Suppressor macrophage treated with lipopolysaccharide for 1 hour (primary cell): ENCODE measurements at places on chromosomes 5 and 9.

- no peak for DNase-seq
These were observed 510.2 kb downstream of the PRELID2 start for GRCh38 chr5:145324767-145325479.

- DNase-seq = peak; percentile 75
These were observed 732 bp downstream of the MARCHF11 start for GRCh38 chr5:16178745-16179372.

DNA sequence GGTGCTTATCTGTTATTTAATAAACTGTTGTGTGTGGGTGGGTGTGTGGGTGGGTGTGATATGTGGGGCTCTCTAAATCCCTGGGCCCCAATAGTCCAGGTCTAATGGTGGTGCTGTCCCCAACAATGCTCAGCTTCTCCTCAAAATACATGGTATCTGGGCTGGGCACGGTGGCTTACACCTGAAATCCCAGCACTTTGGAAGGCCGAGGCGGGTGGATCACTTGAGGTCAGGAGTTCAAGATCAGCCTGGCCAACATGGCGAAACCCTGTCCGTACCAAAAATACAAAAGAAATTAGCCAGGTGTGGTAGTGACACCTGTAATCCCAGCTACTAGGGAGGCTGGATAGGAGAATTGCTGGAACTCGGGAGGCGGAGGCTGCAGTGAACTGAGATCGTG lies 4.5 kb upstream of the ORM1 start:
- no peak for DNase-seq

GRCh38 chr9:89843591-89843990 lies 238.8 kb downstream of the GADD45G start:
- DNase-seq = no peak

GRCh38 chr9:105059252-105059651 lies 131.3 kb upstream of the ABCA1 start:
- peak; percentile 66 for DNase-seq

- DNase-seq = peak; percentile 56
These were observed 1.1 kb upstream of the NOTCH1 start for GRCh38 chr9:136546697-136547501.

GRCh38 chr5:33075731-33076130 lies 364.6 kb downstream of the NPR3 start:
- no peak for DNase-seq

- no peak for DNase-seq
These were observed 12.8 kb upstream of the TEX48 start for GRCh38 chr9:114694719-114695269.

- peak; percentile 8 for DNase-seq
These were observed 9.4 kb upstream of the PRSS3 start for GRCh38 chr9:33785914-33786313.

DNA sequence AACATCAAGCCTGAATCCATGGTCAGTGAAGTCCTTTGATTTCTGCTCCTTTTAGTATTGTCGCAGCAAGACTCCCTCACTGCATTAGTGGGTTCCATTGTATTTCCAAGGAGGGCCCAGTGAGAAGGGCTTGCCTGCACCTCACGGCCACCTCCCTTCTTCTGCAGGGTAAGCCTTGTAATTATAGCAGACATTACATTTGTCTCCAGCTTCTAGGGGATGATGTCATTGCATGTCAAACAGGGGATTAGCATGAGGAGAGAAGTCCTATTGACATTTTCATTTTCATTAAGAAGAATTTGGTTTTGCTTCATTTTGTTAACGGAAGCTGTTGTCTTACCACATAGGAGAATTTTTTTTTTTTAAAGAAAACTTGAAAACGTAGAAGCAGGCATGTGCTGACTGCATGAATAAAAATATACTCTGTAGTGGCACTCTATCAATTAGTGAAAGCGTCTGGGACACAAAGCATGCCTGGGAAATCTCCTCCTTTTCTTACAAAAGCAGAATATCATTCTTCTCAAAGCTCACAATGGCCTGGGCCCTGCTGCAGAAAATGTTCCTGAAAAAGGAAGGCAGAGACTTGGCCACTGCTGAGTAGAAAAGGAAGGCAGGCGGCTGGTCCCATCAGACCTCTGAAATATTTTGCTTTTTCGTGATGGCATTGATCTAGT lies 27.1 kb downstream of the MAP1B start:
- no peak for DNase-seq

- no peak for DNase-seq
These were observed 182.2 kb downstream of the AUH start for GRCh38 chr9:91179237-91180138.

DNA sequence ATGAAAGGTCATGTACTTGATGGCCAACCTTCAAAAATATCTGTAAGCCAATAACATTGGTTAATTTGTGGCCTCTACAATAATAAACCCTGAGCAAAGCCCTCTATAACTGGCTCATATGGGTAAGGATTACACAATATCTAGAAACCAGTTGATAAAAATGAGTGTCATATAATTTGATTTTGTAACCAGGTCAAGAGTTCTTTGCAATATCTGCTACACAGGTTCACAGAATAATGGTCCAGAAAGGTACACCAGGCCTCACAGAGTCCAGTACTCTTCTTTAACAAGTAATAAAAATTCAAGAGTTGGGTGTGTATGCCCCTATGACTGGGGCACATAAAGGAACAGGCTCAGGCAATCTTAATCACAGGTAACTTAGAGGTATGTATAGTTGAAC lies 95.3 kb downstream of the AUH start:
- no peak for DNase-seq

GRCh38 chr9:27542508-27542907 lies 12.9 kb upstream of the MOB3B start:
- no peak for DNase-seq

DNA sequence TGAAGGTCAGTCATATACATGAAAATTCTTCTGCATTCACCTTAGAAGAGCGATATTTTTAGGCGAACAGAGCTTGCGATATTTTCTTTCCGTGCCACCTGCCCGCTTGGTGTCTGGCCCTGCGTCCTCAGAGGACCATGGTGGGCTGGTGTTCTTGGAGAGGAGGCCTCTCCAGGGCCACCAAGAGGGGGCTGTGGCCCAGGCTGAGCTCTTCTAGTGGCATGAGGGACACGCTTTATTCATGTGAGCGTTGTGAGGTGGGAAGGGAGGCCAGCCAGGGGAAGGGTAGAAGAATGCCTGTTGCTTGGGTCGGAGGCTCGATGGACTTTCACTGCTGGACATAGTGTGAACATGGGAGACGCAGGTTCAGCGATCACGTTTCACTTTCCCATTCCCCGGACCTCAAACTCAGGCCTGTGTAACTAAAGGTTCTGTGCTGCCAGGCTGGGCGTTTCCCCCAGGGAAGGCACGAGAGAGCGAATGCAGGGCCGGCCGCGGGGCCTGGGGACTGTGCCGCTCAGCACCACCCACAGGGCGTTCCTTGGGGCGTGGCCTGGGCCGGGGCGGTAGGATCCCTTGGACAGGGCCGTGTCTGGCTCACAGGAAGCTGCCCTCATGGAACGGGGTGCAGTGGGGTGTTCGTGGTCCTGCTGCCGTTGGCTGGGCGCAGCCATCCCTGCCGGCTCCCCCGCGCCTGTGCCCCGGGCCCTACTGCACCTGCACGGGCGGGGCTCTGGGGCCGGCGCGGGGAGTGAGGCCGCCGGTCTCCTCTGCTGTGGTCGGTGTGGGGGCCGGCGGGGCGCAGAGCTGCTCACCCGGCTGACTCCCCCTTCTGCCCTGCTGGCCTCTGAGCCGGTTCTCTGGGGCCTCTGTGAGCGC lies 40.7 kb upstream of the CLPTM1L start:
- DNase-seq = peak; percentile 87

- DNase-seq = no peak
These were observed 262.1 kb upstream of the RPS23 start for GRCh38 chr5:82540301-82540700.

- no peak for DNase-seq
These were observed 68.4 kb downstream of the SCAI start for GRCh38 chr9:125074976-125075375.

- DNase-seq = no peak
These were observed 30.7 kb downstream of the DHX29 start for GRCh38 chr5:55276771-55277170.

DNA sequence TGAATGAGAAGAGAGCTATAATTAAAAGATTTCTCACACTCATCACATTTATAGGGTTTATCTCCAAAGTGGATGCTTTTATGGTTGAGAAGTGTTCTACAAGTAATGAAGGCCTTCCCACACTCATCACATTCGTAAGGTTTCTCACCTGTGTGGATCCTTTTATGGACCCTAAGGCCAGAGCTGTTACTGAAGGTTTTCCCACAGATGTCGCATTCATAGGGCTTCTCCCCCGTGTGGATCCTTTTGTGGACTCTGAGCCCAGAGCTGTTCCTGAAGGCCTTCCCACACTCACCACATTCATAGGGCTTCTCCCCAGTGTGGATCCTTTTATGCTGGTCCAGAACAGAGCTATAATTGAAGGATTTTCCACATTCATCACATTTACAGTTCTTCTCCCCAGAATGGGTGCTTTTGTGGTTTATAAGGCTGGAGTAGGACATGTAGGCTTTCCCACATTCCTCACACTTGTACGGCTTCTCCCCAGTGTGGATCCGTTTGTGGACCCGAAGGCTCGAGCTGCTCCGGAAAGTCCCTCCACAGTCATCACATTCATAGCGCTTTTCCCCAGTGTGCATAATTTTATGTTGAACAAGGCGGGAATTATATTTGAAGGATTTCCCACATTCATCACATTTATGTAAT lies 10.5 kb downstream of the ZFP62 start:
- no peak for DNase-seq

- no peak for DNase-seq
These were observed 82.9 kb downstream of the ERBIN start for GRCh38 chr5:66009277-66009676.

GRCh38 chr9:2385746-2386145 lies 235.8 kb upstream of the VLDLR start:
- DNase-seq = no peak

DNA sequence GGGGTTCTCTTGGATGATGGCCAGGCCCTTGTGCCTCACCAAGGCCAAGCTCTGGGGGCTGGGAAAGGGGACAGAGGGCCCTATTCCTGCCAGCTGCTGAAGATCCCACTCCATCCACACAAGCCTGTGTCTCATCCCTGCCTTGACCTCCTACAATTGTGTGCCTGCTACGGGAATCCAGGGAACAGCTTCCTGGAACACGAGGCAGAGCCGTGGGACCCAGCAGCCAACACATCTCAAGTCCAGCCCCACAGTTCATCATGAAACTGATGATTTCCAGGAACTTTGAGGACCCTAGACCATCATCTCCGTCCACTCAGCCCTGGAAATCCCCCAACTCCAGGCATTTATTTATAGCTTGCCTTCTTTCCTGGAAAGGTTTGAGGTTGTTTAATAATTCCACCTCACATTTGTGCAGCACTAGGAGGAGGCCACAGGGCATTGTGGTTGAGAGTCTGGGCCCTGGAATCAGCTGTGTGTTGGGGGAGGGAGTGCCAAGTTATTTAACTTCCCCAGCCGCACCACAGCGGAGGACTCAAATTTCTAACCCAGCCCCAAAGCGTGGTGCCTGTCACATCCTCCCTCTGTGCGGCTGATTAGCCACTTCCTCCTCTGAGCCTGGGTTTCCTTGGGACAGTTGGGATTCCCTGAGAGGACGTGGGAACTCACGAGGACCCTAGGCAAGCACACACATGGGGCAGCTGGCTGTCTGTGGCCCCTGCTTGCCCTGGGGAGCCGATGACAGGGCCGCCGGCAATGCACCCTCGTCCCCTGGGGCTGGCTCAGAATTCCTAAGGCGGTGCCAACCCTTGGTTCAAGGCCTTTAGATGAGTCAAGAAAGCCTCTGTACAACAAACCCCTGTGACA lies 58.2 kb upstream of the GGTA1 start:
- peak; percentile 95 for DNase-seq

DNA sequence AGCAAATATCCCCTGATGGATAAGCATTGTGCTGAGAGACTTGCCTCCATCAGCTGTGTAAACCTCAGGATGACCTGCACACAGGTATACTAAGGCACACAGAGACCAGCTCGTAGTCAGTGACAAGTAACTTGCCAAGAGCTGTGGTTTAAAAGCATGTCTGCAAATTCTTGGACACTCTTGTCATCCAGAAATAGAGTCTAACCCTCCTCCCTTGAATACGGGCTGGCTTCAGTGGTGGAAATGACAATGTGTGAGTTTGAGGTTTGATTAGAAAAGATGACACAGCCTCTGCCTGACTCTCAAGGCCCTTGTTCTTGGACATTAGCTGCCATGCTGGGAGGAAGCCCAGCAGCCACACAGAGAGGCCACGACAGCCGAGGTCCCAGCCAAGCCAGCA lies 114.4 kb downstream of the GADD45G start:
- no peak for DNase-seq

- DNase-seq = no peak
These were observed 16.8 kb downstream of the TRAF2 start for GRCh38 chr9:136903041-136903554.

DNA sequence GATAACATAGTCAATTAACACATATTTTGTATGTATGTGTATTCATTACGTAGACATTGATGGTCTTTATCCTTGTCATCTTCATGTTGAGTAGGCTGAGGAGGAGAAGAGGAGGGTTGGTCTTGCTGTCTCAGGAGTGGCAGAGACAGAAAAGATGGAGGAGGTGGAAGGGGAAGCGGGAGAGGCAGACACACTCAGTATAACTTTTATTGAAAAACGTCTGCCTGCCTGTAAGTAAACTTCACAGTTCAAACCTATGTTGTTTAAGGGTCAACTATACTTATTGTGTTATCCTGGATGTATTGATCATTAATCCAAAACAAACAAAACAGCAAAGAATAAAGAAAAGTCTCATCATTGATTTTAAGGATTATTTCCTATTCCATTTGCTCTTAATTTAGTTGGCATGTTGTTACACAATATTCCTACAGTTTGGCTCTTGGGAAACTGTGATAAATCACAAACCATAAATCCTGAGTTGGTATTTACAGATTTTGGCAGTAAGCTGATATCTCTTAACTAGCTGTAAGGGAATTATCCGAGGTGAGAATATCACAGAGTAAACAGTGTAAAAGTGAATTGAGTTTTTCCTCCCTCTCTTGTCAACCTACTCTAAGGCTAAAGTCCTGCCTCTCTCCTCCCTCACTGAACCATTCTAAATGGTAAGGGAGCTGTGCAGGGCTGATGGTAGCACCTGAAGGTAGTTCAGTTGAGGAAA lies 487.2 kb downstream of the SPATA31D1 start:
- no peak for DNase-seq
